ENCODE measurements at places on chromosomes 12 and 14.

DNA sequence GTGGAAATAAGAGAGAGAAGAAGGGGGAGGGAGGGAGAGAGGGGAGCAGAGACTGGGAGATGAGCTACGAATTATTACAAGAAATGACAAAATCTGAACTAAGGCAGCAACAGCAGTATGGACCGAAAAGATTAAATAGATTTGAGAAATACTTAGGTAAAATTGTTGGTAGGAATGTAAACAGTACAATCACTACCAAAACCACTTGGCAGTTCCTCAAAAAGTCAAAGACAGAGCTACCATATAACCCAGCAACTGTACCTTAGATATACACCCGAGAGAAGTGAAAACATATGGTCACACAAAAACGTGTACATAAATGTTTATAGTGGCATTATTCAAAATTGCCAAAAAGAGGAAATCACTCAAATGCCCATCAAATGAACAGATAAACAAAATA is 14.1 kb downstream of the KRAS start:
- no peak for DNase-seq

- no peak for DNase-seq
These were observed 308.4 kb downstream of the SEC23A start for GRCh38 chr14:38794677-38795076.

GRCh38 chr12:6613776-6614512 is 6.8 kb upstream of the CHD4 start:
- peak; percentile 86 for DNase-seq

- no peak for DNase-seq
These were observed 305.7 kb downstream of the GPHN start for GRCh38 chr14:66813636-66814035.

- DNase-seq: no peak
These were observed 20.5 kb downstream of the MEG3 start for GRCh38 chr14:100846309-100846859.

GRCh38 chr12:32398181-32398580 is 1.2 kb upstream of the FGD4 start:
- DNase-seq: no peak

DNA sequence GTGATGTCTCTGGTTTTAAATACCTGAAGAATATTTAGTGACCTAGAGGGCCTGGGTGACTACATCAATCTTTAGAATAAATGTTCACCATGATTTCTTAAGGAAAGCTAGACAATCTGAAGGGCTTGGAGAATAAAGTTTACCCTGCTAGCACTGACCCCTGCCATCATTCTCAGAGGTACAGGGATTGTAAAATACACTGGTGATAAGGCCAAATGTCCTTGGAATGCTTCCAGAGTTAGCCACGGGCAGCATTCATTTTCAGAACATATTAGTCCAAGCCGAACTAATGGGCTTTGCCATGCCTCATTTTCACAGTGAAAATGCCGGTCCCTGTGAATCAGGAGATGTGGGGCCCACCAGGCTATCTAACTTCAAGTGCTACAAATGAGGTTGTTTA is 1381.7 kb upstream of the SEL1L start:
- no peak for DNase-seq

DNA sequence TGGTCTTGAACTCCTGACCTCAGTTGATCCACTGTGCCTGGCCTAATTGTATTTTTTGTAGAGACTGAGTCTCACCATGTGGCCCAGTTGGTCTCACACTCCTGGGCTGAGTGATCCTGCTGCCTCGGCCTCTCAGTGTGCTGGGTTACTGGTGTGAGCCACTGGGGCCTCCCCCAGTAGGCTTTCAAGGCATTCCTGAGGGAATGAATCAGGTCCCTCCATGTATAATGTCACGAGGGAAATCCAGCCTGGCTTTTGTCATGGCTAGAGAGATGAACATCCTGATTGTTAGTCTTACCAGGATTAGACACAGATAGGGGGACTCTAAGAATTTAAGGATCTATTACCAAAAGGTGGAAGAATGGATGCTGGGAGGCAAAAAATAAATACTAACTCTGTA is 51.9 kb downstream of the CPSF2 start:
- no peak for DNase-seq

GRCh38 chr12:69287556-69287955 is 48.2 kb downstream of the CPSF6 start:
- DNase-seq: no peak

- no peak for DNase-seq
These were observed 32.0 kb downstream of the RFLNA start for GRCh38 chr12:124326871-124327270.

Measured in cerebellar nuclear complex (tissue), 1 donor.